ENCODE measurements at places on chromosomes 3 and 15.

DNA sequence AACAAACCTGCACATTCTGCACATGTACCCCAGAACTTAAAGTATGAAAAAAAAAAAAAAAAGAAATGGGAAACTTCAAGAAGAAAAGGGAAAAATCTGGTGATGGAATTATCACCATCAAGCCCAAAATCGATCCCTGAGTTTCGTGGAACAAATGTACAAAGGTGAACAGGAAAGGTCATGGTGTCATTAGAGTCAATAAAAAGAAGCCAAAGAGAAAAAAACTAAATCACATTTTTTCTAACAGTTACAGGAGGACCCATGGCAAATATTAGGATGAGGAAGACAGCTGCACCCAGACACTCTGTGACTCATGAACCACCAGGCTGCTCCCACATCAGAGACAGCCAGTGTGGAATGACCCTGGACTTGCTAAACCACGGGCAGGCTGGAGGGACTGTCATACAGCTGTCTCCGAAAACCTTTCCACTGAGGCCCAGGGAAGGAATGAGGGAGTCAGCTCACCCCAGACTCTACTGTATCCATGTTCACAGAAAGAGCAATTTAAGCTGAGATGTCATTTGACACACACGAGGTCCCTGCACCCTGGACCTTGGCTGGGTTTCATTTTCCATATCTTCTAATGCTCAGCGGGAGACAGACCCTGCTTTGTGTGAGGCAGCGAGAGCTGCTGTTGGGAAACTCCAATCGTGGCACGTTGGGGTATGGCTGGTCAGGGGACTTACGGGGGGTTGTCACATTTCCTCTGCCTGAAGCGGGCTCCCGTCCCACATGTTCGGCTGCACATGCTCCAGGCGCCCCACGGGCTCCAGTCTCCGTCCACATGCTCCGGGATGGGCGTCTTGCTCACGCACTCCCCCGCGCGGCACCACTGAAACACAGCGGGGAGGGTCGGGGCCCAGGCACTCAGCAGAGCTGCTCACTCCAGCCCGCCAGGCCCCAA, 210.2 kb downstream of the ADAMTS17 start:
- no peak for DNase-seq

GRCh38 chr15:23760024-23760423, 72.9 kb upstream of the NDN start:
- peak; percentile 33 for DNase-seq

DNA sequence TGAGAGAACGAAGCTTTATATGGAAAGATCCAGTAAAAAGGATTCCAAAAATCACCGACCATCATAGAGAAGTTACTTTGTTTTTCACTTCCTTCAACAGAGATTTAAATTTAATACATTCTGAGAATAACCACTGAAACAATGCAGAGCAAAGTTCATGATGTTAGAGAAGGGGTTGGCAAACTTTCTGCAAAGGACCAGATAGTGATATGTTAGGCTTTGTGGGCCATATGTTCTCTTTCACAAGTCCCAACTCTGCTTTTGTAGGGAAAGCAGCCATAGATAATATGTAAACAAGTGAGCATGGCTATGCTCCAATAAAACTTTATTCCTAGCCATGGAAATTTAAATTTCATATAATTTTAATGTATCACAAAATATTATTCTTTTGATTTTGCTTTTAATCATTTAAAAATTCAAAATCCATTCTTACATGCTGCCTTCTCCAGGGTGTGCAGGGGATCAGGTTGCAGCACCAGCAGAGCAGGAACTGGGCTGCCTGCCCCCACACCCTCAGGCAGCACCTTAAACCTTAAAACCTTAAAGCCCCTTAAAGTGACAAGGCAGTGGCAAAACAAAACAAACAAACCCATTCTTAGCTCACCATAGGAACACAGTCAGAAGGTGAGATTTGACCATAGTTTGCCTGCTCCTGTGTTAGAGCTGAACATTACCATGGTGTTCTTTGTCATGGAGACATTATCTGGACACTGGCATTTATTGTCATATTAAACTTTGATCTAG, 16.9 kb upstream of the IGSF10 start:
- DNase-seq: no peak

DNA sequence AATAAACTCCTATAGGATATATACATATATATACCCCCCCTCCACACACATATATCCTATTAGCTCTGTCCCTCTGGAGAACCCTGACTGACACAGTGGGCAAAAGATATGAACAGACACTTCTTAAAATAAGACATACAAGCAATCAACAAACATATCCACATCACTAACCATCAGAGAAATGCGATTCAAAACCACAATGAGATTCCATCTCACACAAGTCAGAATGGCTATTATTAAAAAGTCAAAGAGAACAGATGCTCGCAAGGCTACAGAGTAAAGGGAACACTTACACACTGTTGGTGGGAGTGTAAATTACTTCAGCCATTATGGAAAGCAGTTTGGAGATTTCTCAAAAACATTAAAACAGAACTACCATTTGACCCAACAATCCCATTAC, 46.2 kb upstream of the ARHGEF26 start:
- DNase-seq: no peak

- no peak for DNase-seq
Measured at GRCh38 chr3:58340594-58341244, 8.0 kb downstream of the PXK start.

DNA sequence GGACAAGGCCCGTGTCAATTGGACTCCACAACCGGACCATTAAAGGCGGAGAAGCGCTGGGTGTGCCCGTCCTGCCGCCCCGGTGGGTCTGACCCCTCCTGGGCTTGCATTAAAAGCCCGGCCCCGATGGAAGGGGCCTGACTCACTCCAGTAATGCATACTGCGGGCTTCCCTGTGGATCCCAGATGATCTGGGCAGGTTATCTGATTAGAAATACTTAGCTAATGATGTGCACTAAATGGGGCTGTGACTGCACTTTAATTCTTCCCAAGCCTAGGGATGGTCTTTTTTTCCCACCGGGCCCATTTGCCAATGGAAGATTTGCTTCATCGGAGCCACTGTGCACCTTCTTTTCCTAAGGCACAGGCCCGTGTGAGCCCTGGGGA, 124.9 kb downstream of the TMEM266 start:
- peak; percentile 63 for DNase-seq

- no peak for DNase-seq
Measured at GRCh38 chr15:67024998-67025368, 40.4 kb upstream of the SMAD3 start.

DNA sequence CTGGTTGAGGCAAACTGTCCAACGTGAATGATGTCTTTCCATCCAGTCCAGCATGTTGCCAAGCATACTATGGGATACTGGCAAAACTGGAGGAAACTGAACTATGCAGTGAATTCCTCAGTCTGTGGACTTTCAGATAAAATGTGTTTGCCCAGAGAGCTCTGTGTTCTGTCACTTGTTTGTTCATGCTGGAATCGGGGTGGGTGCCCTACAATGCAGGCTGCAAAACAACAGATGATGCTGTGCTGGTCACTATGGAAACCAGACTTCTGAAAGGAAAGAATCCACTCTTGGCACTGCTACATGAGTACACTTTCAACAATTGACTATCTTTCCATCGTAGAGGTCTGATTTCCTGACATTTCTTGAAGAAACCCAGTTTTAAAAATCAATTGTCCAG, 272.5 kb upstream of the ARHGEF26 start:
- no peak for DNase-seq

DNA sequence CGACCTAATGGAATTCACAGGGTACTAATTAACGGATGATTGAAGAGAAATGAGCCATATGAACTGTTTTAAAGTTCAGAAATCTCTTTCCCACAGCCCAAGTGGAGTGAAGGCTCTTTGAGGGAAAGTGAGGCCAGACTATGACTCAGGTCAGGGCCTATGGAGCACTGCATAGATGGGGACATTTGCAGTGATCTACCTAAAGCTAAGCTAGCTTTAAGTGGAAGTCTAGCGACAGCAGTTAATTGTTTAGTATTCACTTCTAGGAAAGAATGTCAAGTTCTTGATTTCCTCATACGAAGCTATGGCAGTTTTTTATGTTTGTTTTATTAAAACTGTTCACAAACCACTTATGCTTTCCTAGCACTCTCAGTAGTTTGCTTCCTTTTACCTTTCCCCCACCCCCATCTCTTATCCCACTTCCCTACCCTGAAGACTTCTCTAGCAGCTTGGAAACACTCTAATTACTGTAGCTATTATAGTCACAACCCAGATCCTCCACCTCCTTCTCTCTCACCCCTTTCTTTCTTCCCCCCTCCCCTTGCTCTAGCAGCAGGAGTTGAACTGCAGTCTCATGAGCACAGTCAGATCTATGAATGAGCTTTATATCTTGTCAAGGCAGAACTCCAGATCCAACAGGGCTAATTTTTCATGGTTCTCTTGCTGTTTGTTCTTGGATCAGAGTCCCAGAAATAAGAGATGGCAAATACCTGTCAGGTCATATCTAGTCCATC, 6.2 kb downstream of the ZNF609 start:
- peak; percentile 22 for DNase-seq

GRCh38 chr3:97825101-97825500, 3.3 kb downstream of the CRYBG3 start:
- DNase-seq: no peak

DNA sequence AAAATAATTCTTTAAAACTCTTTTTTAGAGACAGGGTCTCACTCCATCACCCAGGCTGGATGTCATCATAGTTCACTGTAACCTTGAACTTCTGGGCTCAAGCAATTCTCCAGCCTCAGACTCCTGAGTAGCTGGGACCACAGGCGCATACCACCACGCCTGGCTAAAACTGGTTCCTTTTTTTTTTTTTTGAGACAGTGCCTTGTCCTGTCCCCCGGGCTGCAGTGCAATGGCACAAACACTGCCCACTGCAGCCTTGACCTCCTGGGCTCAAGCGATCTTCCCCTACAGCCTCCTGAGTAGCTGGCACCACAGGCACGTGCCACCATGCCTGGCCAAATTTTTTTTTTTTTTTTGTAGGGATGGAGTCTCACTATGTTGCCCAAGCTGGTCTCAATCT, 23.7 kb upstream of the FURIN start:
- DNase-seq: no peak

GRCh38 chr15:85955501-85956391, 123.9 kb upstream of the AGBL1 start:
- no peak for DNase-seq

DNA sequence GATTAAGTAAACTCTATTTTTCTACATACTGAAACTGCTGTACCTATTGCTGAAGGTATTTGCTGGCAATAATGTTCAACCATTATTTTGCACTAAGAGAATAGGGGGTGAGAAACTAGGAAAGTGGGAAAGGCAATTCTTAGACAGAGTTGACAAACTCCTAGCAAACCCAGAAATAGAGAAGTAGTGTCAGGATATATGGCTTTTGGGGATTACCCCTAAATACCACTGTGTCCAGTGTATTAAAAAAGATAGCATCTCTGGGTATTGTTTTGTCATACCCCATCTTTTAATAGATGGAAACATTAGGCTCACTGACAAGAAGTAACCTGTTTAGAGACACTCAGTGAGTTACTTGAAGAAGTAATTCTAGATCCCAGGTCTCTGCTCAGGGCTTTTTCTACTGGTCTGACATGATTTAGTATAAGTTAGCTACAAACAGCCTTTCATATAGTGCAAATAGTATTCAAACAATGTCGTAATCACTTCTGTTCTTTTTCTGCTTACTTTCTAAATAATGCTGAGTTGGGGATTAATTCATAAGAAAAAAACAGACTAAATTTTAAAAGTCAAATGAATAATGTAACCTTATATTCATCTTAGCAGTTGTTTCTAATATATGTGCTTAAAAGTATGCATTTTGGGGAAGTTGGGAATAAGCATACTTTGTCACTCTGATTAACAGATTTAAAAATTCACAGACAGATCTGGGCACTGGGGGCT, 107.2 kb downstream of the IL1RAP start:
- no peak for DNase-seq

GRCh38 chr3:86733257-86733656, 257.7 kb downstream of the VGLL3 start:
- DNase-seq: no peak

DNA sequence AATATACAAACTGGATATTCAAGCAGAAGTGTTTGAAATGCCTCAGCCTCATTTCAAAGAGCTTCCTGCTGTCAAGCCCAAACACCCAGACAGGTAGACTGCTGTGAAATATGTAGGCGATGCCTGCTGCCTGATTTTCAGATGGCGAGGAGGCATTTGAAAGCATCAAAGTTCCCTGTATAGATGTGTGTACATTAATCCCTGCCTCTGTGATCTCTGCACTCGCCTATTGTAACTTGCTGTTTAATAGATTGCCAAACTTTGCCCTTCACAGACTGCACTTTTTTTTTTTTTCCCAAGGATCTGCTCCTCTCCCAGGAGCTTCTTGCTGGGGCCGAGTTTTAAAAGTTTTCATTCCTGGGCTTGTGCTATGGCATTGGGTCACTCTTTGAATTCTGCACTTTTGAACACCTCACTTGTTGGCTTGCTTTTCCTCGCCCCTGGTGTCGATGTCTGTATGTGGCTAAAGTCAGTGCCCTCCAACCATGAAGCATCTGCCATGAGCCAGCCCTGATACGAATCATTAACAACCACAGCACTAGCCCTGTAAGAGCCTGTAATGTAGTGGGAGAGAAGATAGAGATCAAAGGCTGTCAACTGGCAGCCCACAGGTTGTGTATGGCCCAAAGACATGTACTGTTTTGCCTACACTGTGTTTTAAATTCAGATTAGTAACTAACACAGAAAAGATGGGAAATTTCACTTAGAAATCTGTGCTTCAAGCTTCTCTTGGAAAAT, 287.6 kb upstream of the ICE2 start:
- no peak for DNase-seq

DNA sequence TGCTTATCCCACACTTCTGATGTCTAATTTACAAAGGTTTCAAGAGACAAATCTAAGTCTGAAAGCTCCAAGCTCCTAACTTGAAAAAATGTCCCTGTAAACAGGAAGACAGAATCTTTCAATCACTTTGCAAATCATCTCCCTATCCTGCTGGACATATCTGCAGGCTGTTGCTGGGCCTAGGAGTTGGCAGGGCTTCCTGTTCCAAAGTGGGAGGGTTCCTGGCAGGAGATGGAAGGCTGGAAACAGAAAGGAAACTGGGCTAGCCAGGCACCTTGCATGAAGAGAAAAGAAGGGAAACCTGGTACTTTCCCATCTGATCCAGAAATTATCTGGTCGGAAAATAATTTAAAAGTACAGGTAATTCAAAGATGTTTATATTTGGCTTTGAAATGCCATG, 227.3 kb upstream of the IL12A start:
- no peak for DNase-seq

- no peak for DNase-seq
Measured at GRCh38 chr3:2937055-2937454, 173.1 kb downstream of the IL5RA start.

DNA sequence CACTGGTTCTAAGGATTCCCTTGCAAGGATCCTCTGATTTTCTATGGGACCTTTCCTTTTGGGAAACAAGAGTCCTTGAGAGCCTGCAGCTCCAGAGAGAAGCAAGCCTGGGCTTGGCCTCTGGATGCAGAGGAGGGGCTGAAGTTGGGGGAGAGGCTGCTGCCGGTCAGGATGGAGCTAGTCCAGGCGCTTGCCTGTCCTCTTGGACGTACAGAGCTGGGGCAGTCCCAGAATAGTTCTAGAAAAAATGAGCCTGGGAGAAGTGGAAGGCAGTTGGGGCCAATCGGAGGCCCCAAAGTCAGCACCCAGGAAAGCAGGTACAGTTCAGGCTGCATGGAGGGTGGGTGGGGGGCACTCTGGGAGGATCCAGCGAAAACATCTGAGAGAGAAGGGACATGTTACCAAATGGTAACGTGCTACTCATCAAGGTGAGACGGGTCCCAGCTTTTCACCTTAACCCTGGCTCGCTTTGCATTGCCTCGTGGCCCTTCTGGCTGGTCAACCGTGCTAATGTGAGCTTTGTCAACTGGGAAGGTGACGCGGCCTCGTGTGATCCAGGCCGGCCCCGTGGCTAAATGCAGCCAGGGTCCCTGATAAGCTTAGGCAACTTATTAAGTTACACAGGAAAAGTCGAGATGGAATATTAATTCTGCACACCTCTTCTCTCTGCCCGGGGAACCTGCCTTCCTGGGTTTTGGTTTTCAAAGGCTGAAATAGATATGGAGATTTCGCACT, 38.7 kb upstream of the MAGEF1 start:
- DNase-seq: peak; percentile 46

All from WERI-Rb-1 (cell line).